SK-N-SH (cell line): ENCODE measurements at places on chromosomes 6 and 20. TPM values are rescaled to one million over a fixed set of nuclear protein-coding genes. Genes with fewer than 3 reads are reported as not detected.

DNA sequence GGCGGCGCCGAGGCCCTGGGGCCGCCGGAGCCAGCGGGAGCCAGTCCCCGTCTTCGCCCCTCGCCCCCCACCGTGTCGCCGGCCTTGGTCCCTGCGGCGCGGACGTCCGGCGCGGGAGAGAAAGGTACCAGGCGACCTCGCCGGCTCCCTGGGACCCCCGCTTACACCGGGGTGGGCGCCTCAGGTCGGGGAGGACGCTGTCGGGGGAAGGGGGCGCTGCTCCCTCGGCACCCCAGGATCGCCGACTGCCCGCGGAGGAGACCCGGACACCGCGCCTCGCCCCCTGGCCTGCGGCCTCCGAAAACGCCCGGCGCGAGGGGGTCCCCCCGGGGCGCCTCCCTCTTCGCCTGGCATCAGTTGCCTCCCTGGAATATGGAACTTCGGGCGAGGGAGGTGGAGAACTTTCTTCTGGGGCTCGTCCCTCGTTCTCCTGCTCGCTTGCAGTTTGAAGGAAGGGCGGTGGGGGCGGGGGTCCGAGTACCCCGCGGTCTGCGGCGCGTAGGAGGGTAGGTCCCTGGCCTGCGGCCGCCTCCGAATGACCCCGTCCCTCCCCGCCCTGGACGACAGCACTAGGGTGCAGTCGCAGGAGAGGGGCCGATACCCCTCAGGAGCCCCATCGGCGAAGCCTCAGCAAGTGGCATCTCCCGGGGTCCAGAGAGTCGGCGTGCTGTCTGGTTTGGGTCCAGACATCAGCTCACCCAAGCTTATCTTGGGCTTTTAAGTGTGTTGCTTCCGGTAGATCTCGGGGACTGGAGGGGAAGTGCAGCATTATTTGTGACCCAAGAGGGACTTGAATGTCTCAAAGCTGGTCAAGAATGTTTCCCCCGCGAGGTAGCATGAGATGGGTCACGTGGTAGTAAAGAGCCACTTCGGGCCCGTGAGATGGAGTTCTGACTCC, 549 bp downstream of the ANKRD6 start:
- DNase-seq = no peak

GRCh38 chr6:52504782-52505136, 72.1 kb downstream of the TRAM2 start:
- no peak for DNase-seq

DNA sequence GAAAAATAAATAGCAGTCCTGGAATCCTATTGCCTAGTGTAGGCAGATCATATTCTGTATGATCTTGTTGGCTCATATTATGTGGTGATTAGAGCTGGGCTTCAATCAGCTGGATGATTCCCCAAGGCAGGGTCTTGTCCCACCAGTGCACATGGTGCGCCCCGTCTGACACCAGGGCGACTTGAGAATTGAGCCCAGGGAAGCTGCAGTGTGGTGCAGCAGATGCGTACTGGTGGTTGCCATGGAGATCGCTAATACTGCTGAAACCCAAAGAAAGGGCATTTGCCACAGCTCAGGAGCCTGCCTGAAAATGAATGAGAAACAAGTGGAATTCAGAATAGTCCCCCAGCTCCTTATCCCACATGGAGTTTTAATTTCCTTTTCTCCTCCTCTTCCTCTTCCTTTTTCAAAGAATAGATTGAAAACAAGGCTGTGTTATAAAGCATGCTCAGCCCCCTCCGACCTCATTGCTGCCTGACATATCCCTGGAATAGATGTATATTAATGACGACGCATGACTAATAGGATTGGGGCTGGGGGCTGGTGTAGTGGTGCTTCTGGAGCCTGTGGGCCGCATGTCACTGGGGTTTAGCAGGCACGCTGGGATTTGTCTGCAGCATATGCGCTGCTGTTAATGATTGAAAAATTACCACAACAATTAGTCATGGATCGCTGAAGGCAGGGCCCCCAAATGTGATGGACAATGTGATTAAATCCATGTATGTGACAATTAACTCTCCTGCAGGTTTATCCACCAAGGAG, 210.5 kb downstream of the FARS2 start:
- DNase-seq = peak; percentile 50

GRCh38 chr6:56532766-56533551, 109.7 kb downstream of the DST start:
- DNase-seq = no peak

DNA sequence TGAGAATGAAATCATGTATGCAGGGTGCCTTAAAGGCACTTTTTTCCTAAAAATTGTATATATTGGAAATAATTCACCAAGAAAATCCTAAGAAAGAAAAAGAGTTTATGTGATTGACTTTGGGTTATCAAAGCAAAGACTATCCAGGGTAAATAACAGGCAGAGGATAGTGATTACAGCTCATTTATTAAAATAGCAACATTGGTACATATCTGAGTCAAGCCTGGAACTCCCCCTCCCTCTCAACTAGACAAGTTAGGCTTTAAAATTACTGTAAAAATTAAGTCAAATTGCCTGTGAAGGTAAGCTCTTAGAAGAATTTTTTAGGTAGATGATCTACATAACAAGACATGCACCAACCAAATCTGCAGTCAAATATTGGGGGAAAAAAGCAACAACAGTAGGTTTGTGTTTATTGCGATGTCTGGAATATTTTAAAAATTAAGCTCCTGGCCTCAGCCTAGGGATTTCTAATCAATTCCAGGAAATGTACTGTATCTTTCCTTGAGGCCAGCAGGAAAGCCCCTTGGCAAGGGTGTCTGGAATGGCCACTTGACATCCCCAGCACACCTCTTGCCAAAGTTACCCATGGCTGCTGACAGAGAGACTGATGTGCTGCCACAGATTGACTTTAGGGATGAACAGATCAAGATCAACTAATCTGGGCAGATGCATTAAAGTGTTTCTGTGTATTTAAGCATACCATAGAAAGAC, 31.2 kb upstream of the HBS1L start:
- no peak for DNase-seq

DNA sequence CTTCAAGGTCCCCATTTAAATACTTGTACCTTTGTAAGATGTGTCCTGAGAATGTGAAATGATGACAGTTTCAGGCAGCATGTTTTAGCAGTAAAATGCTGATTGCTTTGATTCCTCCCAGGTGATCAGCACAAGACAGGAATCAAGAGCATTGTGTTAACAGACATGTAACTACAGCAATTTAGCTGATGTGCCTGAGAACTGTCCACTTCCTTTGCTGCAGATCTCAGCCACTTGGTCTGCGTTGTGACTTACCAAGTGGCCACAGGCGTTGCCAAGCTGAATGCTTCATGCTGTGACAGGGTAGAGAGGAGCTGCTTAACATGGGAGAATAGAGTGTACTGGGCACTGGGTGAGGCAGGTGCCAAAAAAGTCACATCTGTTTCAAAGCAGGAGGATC, 767.0 kb upstream of the POU3F2 start:
- no peak for DNase-seq

The IL20RA gene
- polyA plus RNA-seq = 0.10 and 0.29 TPM in 2 replicates
